ENCODE measurements at places on chromosomes 5 and 9.

GRCh38 chr5:114999176-114999575 lies 170.5 kb downstream of the TRIM36 start:
- no peak for DNase-seq

DNA sequence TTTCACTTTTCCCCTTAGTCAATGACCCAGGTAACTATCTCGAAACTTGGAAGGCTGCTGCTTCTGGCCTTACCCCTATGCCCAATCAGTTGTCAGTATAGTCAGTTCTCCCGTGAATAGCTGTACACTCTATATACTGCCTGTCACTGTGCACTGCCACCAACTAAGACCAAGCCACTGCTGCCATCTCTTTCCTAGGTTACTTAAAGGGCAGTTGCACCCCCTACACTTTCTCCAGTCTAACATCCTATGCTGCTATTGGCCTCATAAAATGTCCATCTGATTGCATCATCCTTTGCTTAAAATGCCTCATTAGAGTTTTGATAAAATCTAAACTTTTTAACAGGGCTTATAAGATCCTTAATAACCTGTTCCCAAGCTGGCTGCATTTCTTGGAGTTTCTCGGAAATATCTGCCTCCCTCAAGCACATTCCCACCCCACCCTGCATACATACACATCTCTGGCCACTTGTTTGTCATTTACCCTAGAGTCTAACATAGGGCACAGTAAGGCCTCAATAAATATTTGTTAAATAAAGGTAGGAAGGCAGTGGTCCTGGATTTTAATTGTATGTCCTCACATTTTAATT lies 32.8 kb upstream of the TNFAIP8 start:
- no peak for DNase-seq

DNA sequence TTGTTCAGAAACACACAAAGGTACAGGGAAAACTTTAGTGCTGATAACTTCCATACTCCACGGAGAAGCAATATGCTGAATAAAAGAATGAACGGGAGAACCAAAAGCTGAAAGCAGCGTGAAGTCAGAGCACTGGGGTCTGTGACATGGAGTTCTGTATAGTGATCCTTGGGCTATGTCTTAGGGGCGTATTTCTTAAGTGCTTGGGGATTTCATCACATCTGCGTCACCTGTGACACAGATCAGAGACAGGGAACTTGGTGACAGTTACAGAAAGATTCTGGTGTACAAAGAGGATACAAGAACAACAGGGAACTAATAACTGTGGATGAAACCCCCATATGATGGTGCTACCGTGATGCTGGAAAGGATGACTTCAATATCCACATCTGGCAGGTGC lies 81.9 kb downstream of the MARCHF3 start:
- no peak for DNase-seq

- no peak for DNase-seq
These were observed 250.0 kb upstream of the MPDZ start for GRCh38 chr9:13529321-13530104.

GRCh38 chr5:81904861-81905260 lies 67.0 kb upstream of the ATG10 start:
- no peak for DNase-seq

DNA sequence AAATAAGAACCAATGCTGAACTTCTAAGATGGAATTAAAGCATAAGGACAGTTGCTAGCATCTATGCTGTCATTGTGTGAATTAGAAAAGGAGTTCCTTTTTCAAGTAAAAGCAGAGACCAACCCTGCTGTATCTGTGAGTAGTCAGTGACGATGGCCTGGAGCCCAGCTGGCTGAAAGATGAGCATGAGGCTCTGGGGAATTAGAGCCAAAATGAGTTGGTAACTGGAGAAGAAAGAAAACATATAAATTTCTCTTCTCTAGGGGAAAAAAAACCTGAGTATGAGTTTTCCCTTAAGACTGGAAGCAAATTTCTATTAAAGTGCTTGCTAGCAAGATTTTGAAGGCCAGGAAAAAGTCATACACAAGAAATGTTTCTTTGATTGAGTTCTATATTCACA lies 1.6 kb upstream of the SPZ1 start:
- DNase-seq = no peak

- DNase-seq = no peak
These were observed 234.8 kb downstream of the MED10 start for GRCh38 chr5:6143523-6143922.

GRCh38 chr5:59416451-59416850 lies 477.1 kb downstream of the PDE4D start:
- DNase-seq = no peak
